ENCODE measurements at places on chromosomes 5 and 9.

DNA sequence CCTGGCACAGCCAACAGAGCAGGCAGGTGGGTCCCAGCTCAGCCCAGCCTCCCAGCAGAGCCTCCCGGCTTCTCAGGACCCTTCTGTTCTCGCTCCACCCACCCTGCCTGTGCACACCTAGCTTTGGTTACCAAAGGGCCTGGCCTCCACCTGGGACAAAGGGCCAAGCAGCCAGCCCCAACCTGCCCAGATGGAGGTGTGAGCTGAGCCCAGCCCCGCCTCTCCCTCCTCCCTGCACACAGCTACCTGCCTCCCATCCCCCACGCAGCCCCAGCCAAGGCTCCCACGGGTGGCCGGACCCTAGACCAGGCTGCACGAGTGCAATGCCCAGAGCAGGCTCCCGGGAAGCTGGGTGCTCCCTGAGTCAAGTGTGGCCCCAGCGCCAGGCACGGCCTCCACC is 5.6 kb downstream of the TPRN start:
- DNase-seq = no peak

DNA sequence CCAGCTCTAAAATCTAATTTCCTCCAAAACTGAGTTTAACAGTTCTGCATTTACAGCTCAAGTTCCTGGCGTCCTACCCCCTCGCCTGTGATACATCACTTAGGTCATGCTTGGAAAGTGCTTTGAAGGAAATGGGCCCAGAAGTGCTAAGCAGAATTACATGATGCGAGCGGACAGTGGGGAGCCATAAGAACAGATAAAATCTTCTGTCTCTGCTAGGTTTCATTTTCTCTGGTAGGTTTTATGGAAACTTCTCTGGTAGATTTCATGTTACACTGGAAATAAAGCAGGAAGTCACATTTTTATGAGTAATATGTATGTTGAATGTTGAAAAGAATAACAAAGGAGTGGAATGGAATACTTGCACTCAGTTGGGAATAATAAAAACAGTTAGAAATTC is 138.3 kb downstream of the ZDHHC21 start:
- DNase-seq = no peak

GRCh38 chr9:87612536-87612935 is 113.4 kb upstream of the CTSL start:
- no peak for DNase-seq

- no peak for DNase-seq
Observed at GRCh38 chr5:119808474-119808873, 179.1 kb downstream of the FAM170A start.

GRCh38 chr5:65796269-65796668 is 74.3 kb downstream of the NLN start:
- no peak for DNase-seq

GRCh38 chr5:150218693-150219035 is 28.8 kb downstream of the SLC6A7 start:
- DNase-seq = no peak

GRCh38 chr5:15500325-15501001 is 483 bp downstream of the FBXL7 start:
- no peak for DNase-seq

DNA sequence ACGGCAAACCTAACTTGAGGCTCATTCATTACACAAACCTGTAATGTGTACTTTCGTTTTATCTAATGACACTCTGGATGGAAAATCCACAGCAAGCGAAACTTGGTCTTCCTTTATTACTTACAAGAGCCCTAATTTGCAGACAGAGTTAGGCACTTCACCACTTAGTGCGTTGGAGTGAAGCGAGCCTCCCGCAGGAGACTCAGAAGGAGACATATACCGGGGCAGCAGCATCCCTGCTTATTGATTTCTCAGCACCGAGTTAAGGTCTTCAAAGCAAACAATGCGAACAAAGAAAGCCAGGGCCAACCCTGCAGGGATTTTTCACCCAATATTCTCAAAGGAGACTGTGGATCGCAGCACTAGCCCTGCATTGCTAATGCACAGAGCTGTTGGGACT is 28.6 kb downstream of the LSM11 start:
- DNase-seq = peak; percentile 12

DNA sequence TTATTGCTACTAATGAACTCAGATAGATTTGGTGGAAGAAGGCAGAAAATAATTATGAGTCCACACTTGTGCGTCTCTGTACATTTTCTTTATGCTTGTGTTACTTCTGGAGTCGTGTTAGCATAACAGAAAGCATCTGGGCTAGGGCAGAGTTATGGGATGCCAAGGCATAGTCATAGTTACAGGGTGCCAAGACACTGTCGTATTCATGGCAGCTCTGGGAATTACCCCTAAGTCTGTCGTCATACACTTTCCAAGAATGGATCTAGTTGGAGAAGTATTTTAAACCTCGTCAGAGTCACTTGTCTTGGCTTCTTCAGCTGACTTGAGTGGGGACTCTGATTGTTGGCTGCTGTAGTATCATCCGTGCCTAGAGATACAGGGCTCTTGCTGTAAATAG is 27.7 kb downstream of the CAMK4 start:
- no peak for DNase-seq

DNA sequence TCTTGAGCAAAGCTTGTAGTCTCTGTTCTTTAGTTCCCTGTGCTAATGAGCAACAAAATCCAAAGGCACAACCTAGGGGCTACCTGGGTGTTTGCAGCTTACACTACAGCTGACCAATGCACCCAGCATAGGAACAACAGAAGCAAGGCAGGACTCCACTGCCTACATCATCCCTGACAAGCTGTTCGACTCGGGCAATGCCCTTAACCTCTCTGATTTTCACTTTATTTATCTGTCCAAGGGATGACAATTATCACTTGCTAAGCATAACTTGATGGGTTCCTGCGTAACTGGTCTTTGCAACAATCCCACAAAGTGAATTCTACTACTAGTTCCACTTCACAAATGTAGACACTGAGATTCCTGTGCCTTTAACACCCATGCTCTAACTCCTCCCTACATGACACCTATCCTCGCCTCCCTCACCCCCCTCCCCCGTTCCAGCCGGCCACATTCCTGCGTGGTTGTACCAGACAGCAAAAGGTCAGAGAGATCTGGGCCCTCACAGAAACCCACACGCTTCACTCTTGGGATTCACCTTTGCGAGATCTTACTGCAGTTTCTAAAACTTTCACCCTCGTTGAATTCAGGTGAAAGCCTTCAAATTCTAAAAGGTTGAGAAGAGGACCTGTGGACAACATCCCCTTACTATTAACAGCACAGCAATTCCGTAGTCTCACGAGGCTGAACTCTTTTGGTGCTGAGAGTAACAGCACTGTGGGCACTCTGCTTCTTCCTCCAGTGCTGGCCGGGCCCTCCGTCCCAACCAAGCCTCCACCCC is 995 bp downstream of the IPPK start:
- DNase-seq = peak; percentile 66

DNA sequence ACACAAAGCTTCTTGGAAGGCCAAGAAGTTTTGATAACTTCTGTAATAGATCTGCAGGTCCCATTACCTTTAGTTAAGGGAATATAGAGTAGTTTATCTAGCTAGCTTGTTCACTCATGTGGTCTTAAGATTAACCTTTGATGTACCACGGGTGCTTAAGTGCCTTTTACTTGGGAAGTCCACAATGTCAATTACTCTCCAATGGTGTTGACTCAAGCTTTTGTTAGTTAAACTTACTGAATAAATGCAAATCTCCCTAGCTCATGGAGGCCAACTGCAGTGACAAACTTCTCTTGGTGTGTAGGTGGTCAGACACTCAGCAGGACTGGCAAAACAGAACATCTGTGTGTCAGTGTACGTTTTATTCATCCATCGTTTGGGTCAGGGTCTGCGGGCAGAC is 501.5 kb downstream of the ELAVL2 start:
- DNase-seq = no peak

GRCh38 chr9:117860849-117861248 is 156.6 kb downstream of the TLR4 start:
- no peak for DNase-seq

GRCh38 chr5:61595426-61595825 is 263.4 kb downstream of the ZSWIM6 start:
- no peak for DNase-seq

- peak; percentile 40 for DNase-seq
Observed at GRCh38 chr9:100352201-100352726, 478 bp downstream of the TEX10 start.

Measured in activated CD4-positive, alpha-beta T cell treated with anti-CD3 and anti-CD28 coated beads for 48 hours (primary cell).